K562 (cell line): ENCODE measurements at places on chromosomes 6 and 20. TPM values are rescaled to one million over a fixed set of nuclear protein-coding genes. Genes with fewer than 3 reads are reported as not detected.

- H3K4me3 ChIP-seq, result no peak overlapping the region
- no peaks in the 10 kb centered on the region for H3K27me3 ChIP-seq
- H3K36me3 ChIP-seq, result peaks cover 48% of the 10 kb centered on the region
- DNase-seq, result peak; percentile 74
These were observed 46.1 kb downstream of the LYRM4 start for GRCh38 chr6:5214570-5215052.

TAAR2 gene
- total RNA-seq, result not detected in 2 replicates

GRCh38 chr6:153301602-153302001 is 170.5 kb upstream of the RGS17 start:
- H3K36me3 ChIP-seq, result no peaks in the 10 kb centered on the region
- no peak overlapping the region for H3K4me3 ChIP-seq
- no peaks in the 10 kb centered on the region for H3K27me3 ChIP-seq
- DNase-seq, result no peak
- no peaks in the 10 kb centered on the region for H3K4me1 ChIP-seq
- H3K27ac ChIP-seq, result no peak overlapping the region

DNA sequence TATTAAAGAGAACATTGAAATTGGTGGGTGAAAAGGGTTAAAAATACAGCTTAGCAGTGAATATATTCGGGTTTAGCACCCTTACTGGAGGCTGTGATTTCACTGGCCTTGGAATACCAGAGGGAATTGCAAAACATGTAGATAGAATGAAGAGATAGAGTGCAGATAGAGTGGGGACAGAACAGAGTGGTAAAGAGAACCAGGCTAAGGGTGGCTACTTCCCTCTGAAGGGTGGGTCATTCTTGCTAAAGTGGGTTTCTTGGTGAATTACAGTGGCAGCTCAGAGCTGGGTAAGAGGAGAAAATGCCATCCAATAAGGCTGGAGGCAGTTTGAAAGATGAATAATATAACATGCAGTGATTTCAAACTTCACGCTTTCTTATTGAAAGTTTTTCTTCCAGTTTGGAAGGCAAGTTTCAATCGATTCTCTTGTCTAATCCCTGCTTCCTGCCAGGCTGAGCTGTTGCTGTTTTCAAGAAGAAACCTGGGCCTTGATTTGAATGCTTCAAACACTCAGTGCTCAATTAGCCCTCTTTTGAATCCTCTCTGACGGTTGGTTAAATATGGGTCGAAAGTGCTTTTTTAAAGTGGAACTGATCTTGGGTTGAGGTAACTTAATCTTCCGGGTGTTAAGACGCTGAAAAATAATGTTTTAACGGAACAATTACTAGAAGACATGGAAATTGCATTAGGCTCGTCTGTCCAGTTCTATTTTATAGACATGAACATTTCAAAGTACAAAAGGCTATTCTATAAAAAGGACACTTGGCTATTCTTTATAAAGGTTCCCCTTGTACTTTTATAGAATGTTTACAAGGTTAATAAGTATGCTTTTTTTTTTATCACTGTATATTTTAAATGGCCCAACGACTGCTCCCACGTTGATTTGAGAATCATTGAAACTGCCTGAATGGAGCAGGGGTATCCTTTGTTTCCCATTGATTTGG is 203.3 kb downstream of the BCAS1 start:
- H3K27me3 ChIP-seq, result no peaks in the 10 kb centered on the region
- H3K36me3 ChIP-seq, result no peaks in the 10 kb centered on the region
- DNase-seq, result no peak
- H3K4me3 ChIP-seq, result no peak overlapping the region
- peaks cover 10% of the 10 kb centered on the region; the same call in 2 of the 3 replicates for H3K4me1 ChIP-seq

GRCh38 chr6:134073161-134073560 is 20.7 kb upstream of the SLC2A12 start:
- no peak for DNase-seq
- no peak overlapping the region for H3K4me3 ChIP-seq
- no peaks in the 10 kb centered on the region for H3K27me3 ChIP-seq
- H3K36me3 ChIP-seq, result no peaks in the 10 kb centered on the region

DNA sequence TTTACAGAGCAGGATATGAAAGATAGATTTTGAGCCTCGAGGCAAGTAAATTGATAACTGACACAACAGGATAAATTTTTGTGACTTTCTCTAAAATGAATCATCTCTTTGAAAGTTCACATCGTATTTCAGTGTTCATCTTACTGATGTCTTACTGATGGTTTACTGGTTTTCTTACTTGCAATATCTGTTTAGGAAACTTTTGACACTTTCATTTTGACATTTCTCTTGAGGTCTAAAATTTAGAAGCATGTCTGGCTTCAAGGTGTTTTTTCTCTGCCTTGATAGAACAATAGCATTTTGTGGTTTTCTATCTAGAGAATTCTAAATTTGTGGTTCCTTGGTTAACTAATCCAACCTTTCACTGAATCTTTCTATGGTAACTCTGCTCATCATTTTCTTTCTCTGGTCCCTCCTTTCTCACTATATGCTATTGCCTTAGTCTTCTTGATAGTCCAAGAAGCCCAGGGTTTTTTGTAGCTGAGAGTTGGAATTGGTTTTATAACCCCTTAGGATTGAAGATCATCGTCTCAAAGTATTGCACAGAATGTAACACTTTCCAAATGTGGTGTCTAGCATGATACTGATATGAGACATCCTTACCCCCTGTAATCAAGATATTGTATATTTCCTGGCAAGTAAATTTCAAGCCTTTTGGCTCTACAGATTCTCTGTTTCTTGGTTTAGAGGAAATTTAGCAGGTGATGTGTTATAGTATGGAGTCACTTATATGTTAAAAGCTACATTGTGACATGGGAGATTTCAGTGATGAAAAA is 98.7 kb downstream of the RNF144B start:
- no peaks in the 10 kb centered on the region for H3K36me3 ChIP-seq
- no peaks in the 10 kb centered on the region for H3K27me3 ChIP-seq
- H3K27ac ChIP-seq, result no peak overlapping the region

DNA sequence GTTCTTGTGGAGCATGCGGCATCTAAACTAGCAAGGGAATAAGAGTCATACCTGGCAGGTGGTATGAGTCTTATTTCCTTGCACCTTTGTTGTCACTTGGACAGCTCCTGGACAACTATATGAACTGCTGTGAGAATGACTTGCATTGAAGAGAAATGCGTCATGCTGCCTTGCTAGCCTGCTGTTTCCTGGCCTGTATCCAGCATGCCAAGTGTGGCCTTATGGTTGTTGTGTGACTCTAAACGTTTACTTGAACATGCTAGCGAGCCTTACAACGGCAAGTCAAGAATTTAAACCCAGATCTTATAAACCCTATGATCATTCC is 90.4 kb downstream of the CEP162 start:
- peak overlapping the region; percentile 80 for H3K27ac ChIP-seq
- H3K36me3 ChIP-seq, result no peaks in the 10 kb centered on the region
- peak; percentile 66 for DNase-seq
- no peak overlapping the region for H3K4me3 ChIP-seq

GRCh38 chr6:31058128-31058894 is 48.0 kb downstream of the MUC22 start:
- H3K27ac ChIP-seq, result no peak overlapping the region
- peak; percentile 63 for DNase-seq
- peaks cover 51% of the 10 kb centered on the region for H3K27me3 ChIP-seq
- no peak overlapping the region for H3K4me3 ChIP-seq
- H3K36me3 ChIP-seq, result no peaks in the 10 kb centered on the region
- H3K4me1 ChIP-seq, result no peaks in the 10 kb centered on the region

- H3K4me1 ChIP-seq, result no peaks in the 10 kb centered on the region
- no peak overlapping the region for H3K4me3 ChIP-seq
- DNase-seq, result no peak
- H3K36me3 ChIP-seq, result peaks cover 92% of the 10 kb centered on the region
- H3K27me3 ChIP-seq, result no peaks in the 10 kb centered on the region
These were observed 90.5 kb downstream of the ZMYND8 start for GRCh38 chr20:47265984-47266383.

MAP3K5 gene
- 11.7 and 13.0 TPM in 2 replicates for total RNA-seq

DNA sequence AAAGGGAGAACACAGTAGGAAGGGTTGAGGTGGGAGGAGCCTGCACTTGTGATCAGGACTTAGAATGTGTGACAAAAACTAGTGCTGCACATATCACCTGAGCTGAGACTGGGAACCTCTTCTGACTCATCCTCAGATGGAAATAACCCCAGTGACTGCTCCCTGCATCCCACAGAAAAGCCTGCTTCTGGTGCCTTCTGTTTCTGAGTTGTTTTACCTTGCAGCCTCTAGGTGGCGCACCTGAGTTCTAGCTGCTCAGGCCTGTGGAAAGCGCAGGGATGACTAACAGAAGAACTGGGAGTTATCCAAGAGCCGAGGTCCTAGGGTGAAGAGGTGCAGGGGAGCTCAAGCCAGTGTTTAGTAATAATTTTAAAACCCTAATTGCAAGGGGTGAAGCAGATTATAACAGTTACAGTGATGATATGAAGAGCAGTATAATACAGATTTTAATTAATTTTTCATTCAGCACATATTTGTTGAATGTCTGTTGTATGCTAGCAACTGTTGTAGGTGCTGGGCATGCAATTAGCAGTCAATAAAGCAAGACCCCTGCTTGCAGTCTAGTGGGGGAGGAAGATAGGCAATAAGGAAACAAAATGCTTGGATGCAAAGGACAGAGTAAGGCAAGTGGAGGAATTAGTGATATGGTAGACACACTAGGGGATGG is 302.5 kb downstream of the DHX35 start:
- H3K36me3 ChIP-seq, result no peaks in the 10 kb centered on the region
- H3K27me3 ChIP-seq, result no peaks in the 10 kb centered on the region
- no peak overlapping the region for H3K4me3 ChIP-seq
- H3K4me1 ChIP-seq, result no peaks in the 10 kb centered on the region

DNA sequence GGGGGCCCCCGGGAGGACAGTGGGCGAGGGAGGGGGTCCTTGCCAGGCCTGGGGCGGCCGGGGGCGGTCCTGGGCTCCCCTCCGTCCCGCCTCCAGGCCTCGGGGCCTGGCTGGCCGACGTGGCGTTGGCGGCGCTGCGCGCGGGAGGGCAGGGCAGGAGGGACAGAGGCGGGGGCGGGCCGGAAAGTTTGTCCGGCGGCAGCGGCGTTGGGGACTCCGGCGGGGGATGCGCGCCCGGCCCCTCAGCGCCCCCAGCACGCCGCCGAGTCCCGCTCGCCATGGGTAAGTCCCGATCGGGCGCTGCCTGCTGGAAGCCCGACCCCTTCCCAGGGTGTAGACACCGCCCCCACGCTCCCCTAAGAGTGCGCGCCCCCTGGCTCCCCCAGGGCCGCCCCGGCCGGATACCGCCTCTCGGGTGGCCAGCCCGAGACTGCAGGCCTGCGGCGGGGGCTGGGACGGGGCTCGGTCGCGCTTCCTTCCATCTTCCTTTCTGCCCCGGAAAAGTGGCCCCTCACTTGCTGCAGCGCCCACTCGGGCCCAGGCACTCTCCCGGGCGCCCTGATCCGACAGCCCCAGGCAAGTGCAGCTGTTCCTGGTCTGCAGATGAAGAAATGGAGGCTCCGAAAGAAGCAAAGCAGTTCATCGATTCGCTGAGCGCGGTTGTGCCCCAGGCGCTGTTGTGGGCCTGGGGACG is at the start of gene SLC2A10:
TSS of gene SLC2A10 (plus strand) at position 191 of the 694 bp plus-strand sequence. CDS start at position 279, 88 bp downstream.
- DNase-seq, result peak; percentile 52
